ENCODE measurements at places on chromosomes 3 and 15.

DNA sequence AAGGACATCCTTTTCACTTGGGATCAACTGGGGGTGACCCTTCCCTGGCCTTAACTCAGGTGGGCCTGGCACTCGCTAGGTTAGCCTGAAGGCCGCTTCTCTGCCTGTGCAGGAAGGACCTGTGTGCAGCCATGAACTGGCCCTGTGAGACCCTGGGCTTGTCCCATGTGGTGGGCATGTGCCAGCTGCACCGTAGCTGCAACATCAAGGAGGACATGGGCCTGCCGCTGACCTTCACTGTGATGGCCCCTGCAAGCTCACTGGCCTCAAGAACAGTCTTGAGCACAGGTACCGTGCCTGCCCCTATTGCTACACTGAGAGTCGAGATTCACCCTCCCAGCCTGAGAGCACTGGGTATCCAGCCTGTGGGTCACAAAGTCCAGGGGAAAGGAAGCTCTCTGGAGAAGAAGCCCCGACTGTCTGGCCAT, 43.0 kb downstream of the SAXO2 start:
- no peak for DNase-seq

DNA sequence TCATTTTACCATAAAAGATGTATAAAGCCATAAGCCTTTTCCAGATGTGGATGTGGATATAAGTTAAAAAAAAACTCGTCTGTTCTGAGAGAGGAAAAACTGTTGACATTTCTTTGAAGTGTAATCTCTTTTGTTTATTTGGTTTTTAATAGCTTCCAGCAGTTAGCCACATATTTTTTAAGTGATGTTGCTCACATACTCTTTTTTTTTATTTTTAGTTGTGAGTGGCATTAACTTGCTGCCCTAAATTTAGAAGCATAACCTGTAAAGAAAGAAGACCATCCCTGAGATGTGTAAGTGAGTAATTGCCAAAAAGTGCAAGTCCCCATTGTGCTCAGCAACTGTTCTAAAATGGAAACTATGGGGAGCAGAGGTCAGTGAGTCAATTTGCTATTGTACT, 415.9 kb upstream of the MDFIC2 start:
- DNase-seq: no peak

DNA sequence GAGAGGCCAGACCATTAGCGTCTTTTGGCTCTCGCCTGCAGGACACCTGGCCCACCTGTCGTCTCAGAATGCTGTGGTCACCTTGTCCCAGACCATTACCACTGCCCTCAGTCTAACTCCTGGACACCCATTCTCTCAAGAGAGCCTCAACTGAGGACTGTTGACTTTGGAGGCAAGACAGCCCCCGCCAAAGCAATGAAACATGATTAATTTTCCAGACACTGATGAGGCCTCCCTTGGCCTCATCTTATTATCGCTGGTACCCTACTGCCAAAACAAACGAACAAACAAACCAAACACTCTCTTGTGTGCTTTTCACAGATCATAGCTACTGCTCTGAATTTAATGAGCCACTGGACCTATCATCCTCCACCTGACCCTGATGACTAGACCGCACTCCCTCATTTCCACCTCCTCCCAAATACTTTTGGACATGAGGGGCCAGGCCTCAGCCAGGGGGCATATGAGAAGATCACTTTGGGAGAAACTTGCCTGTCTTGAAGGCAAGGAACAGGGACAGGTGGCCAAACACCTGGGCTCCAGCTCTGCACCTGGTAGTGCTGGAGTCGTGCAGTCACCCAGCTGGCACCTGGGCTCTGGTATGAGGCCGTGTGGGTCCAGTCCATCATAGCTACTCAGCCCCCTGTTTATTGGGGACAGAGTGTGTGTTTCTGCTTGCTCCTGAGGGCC, 27.6 kb downstream of the ALS2CL start:
- DNase-seq: no peak

GRCh38 chr3:102132370-102132769, 283.1 kb downstream of the NFKBIZ start:
- no peak for DNase-seq

GRCh38 chr3:3802046-3802445, 2.8 kb downstream of the LRRN1 start:
- no peak for DNase-seq

DNA sequence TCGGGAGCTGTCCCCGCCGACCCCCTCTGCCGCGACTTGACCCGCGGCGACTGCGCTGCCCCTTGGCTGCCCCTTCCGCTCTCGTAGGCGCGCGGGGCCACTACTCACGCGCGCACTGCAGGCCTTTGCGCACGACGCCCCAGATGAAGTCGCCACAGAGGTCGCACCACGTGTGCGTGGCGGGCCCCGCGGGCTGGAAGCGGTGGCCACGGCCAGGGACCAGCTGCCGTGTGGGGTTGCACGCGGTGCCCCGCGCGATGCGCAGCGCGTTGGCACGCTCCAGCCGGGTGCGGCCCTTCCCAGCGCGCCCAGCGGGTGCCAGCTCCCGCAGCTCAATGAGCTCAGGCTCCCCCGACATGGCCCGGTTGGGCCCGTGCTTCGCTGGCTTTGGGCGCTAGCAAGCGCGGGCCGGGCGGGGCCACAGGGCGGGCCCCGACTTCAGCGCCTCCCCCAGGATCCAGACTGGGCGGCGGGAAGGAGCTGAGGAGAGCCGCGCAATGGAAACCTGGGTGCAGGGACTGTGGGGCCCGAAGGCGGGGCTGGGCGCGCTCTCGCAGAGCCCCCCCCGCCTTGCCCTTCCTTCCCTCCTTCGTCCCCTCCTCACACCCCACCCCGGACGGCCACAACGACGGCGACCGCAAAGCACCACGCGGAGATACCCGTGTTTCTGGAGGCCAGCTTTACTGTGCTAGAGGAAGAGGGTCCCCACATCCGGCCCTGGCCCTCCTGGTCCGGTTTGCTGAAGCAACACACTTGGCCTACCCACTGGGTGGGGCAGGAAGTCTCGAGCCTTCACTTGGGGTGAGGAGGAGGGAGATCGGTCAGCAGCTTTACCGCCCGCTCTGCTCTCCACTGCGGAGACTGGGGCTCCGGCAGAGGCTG, at the start of gene RASSF1:
Gene RASSF1, minus strand, starts transcription at position 389 of the 882 bp plus-strand sequence. Its CDS starts 31 bp downstream, at position 358.
- DNase-seq: no peak

GRCh38 chr15:74291101-74292071, 55.3 kb downstream of the CCDC33 start:
- DNase-seq: peak; percentile 89

GRCh38 chr3:132038198-132038825, 3.5 kb upstream of the CPNE4 start:
- no peak for DNase-seq

DNA sequence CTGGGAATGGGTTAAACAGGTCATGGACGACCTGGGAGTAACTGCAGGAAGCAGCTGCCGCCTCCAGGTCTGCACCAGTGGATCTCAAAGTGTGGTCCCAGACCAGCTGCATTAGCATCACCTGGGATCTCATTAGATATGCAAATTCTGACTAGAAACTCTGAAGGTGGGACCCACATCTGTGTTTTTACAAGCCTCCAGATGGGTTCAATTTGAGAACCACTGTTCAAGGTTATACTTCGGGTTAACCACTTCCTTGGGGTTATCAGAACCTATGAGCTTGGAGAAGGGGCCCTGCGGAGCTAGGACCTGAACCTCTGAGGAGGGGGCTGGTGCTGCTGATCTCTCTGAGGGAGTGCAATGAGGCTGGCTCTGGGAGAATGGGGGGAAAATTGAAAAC, 324.8 kb upstream of the CTDSPL start:
- no peak for DNase-seq

DNA sequence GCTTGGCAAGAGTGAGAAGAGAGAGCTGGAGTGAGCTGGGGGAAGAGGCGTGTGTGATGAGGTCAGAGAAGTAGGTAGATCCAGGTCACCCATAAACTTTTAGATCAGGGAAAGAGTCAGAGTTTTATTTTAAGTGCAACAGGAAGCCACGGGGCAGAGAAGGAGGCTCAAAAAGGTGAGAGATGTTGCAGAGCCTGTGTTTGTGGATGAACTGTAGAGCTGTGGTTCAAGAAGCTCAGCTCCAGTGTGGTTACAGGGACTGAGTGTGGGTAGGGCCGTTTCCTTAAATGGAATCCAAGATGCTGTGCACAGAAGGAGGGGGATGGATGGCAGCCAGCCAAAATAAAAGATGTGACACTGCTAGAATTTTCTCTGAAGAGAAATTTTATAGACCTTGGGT, 337.2 kb downstream of the SATB1 start:
- DNase-seq: no peak

DNA sequence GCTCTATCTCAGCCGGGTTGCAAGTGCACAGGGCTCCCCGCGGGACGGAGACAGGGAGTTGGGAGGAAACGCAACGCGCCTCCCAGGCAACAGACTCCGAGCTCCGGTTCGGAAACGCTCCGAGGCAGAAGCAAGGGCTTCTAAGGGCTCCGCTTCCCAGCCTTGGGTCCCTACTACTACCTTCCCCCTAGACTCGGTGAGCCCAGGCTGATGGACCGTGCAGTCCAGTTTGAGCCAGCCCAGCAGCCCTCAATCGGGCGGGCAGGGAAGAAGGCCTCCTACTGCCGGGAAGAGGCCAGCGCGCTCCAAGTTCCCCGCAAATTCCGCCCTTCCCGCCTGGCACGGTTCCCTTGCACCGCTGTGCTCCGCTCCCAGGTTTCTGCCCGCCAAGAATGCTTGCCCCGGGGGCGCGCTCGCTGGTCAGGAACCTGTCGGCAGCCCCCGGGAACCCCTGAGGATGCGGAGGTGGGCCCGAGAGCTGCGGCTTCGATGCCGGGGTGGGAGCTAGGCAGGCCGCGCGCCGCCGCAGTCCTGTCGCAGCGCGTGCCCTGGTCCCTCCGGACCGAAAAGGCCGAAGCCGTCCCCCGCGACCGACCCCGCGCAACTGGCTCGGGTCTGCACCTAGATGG, 728 bp downstream of the TRANK1 start:
- DNase-seq: no peak

DNA sequence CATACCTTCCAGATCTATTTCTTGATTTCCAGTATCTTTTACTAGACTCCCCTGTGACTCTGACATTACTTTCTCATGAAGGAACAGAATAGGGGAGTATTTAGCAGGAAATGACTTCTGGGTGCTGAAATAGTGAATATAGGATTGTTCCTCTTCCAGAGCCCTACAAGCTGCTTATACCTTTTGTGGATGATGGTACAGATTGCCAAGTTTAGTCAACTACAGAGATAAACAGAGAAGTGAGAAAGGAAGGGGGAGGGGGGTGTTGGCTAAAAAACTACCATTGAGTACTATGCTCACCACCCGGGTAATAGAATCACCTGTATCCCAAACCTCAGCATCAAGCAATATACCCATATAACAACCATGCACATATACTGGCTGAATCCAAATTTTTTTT, 298.3 kb upstream of the GPR149 start:
- no peak for DNase-seq

- no peak for DNase-seq
These were observed 30.5 kb downstream of the ACAN start for GRCh38 chr15:88833731-88834100.

- no peak for DNase-seq
These were observed 135.8 kb downstream of the CHSY1 start for GRCh38 chr15:101115786-101116680.

DNA sequence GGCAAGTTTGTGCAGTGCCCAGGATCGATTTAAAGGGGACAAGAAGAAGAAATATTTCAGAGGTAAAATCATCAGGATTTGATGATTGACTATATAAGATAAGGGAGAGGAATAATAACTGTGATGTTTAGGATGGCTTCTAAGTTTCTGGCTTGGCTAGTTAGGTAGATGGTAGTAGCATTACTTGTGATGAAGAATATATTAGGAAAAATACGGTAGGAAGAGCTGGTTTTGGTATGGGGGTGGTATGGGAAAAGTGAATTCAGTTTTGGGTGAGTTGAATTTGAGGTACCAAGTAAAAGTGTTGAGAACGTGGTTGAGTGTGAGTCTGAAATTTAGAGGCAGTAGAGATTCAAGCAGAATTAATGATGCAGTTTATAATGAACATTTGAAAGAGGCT, 11.0 kb downstream of the CTDSPL2 start:
- DNase-seq: no peak

DNA sequence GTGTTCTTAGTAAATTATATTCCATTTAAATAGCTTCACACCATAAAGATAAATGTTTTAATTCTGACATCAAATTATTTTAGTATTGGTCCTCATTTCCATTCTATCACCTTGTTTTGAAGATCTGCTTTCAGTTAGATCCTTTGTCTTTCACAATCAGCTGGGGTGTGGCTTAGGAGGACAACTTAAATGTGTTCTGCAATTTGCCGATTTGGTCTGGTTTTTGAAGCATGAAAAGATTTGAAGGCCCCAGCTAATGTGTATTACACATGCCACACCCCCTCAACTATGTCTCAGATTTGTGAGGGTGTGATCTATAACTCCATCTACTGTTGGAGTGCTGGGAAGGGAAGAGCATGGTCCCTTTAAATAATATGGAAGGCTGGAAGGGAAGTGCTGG, 516.1 kb upstream of the GOLIM4 start:
- no peak for DNase-seq

- DNase-seq: no peak
These were observed 116.5 kb downstream of the LPP start for GRCh38 chr3:188270423-188270972.

GRCh38 chr3:32106929-32107362, 526 bp downstream of the GPD1L start:
- DNase-seq: no peak

- DNase-seq: no peak
These were observed 42.8 kb upstream of the TMEM115 start for GRCh38 chr3:50401978-50402595.

DNA sequence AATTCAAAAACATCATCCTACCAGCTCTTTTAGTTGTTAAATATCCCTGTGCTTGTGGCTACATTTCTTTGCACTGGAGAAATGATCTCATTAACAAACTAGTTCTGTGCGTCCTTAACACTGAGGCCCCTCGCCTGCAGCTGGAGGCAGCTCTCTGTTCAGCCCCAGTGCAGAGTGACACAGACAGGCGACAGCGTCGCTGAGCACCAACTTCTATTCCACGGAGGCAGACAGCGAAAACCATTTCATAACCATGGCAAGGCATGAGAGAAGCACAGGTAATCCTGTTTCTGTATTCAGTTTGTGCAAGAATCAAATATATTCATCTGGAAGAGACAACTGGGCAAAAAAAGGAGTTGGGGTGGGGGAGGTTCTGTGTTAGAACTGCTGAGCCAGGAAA, 530.7 kb downstream of the ZIC1 start:
- DNase-seq: no peak

- no peak for DNase-seq
These were observed 727 bp downstream of the NSMCE3 start for GRCh38 chr15:29268706-29269484.

- no peak for DNase-seq
These were observed 44.4 kb downstream of the TTBK2 start for GRCh38 chr15:42876224-42876623.

DNA sequence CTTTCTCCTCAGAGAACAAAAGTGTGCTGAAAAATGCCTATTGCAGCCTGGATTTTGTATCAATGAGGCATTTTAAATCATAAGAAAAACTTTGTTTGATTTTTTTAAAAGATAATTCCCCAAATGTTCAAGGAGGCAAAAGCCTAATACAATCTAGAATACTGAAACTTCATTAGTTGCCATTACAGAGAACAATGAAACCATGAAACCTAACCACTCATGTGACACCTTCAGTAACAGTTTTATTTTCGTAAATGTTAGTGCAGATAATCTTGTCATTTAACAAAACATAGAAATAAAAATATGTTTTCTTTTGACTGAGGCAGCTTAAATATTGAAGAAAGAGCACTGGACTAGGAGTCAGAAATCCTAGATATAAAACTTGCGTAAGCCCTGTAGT, 655.9 kb downstream of the RBMS3 start:
- no peak for DNase-seq

GRCh38 chr15:84872009-84872910, 12.2 kb upstream of the SLC28A1 start:
- DNase-seq: no peak

- DNase-seq: no peak
These were observed 373.8 kb downstream of the ZNF385D start for GRCh38 chr3:21377071-21377769.

- no peak for DNase-seq
These were observed 47.0 kb upstream of the PPIB start for GRCh38 chr15:64209680-64210334.
